ENCODE measurements at places on chromosomes 7 and 10.

DNA sequence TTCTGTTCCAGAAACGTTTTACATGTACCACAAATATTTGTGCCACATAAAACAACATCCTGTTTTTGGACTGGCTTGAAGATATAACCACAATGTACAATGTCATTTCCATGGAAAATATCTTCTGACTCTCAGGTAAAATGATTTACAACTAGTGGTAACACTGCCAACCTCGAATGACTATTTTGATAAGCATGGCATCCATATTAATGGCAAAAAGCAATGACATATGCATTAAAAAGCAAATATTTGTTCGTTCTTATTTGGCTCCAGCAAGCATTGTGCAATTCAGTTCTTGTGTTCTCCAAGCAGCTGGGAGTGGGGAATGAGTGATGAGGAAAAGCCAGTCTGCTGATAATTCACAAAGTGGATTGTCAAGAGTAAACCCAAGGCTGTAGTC lies 289.0 kb downstream of the PLXDC2 start:
- DNase-seq, result no peak

DNA sequence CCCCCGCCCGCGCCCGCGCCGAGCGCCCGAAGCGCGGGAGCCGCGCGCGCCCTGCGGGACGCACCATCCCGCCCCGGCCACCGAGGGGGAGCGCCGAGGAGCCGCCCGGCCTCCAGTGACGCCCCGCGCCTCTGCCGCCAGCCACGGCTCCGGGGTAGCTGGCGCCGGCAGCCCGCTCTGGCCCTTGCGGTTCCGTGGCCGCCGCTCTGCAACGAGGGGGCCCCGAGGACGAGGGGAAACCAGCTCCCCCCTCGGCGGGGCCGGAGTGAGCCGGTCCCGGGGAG lies at the start of gene PAXIP1:
Gene PAXIP1 (minus strand): TSS at position 33 of the 284 bp plus-strand sequence. CDS start 195 bp downstream, outside the sequence.
- no peak for DNase-seq

DNA sequence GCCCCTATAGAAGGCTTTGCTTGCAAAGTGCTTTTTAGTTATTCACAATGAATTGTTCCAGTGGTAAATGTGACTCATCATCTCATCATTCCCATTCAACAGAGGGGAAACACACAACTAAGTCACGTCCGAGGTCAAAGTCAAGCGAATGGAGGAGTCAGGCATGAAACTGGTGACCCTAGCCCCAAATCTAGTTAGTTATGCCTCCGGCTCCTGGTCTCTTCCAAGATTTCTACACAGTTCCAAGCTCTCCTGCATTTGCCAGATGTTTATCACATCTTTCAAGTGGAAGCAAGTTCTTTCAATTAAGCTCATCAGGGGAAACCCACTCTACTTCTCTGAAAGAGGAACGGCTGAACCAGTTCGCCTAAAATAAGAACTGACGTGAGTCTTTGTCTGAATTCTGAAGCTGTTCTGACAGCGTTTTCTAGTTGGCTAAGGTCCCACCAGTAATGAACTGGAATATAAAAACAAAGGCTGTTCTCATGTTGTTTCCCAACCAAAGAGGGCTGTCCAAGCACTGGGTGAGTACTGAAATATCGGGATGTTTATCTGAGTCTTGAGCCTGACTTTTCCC lies 140.9 kb upstream of the NRBF2 start:
- no peak for DNase-seq

DNA sequence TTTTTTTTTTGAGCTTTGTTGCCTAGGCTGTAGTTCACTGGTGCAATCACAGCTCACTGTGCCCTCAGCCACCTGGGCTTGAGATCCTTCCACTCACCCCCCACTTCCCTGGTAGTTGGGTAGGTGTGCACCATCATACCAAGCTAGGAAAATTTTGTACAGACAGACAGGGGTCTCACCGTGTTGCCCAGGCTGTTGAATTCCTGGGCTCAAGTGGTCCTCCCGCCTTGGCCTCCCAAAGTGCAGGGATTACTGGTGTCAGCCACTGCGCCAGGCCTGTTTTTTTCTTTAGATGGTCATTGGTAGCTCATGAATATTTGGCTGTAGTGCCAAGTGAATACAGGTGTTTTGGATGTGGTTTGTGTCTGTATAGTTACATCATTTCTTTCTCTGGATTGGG lies 7.5 kb downstream of the COMTD1 start:
- no peak for DNase-seq

- DNase-seq, result no peak
Observed at GRCh38 chr7:4204513-4205165, 477.5 kb upstream of the FOXK1 start.

DNA sequence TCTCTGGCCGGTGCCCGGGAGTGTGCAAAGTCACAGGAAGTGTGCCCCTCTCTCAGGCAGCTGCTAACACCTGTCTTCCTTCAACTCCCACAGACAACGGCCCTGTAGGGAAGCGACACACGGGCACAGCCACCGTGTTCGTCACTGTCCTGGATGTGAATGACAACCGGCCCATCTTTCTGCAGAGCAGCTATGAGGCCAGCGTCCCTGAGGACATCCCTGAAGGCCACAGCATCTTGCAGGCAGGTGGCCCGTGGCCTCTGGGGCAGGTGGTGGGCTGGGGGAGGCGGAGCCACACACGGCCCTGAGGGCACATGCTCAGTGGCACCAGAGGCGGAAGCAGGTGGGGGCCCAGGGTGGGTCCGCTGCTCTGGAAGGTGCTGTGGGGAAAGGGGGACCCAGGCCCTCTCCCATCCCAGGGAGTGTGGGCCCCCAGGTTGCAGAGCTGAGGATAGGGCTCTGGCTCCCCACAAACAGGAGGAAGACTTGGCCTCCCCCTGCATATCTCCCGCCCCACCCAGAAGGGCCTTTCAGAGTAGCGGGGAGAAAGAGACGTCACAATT lies 6.9 kb downstream of the C10orf105 start:
- no peak for DNase-seq

GRCh38 chr7:104852386-104852785 lies 161.6 kb upstream of the KMT2E start:
- no peak for DNase-seq

DNA sequence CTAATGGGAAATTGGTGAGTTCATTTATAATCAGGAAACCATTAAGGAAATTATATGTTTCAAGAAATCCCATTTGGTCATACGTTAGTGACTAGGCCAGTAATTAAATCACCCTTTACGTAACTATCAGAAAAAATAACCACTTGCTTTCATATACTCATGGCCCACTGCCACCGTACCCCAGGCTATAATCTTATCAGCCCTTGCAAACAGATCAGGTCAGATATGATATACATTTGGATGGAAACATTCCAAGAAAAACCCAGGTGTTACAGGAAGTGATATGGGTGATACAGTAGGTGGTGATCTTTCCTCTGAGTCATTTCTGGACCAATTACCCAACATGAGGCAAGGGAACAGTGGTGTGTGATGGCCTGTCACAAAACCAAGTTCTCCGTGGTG lies 481.0 kb upstream of the SEMA3A start:
- no peak for DNase-seq

GRCh38 chr7:137985253-137985896 lies 16.5 kb downstream of the CREB3L2 start:
- DNase-seq, result no peak

- DNase-seq, result no peak
Observed at GRCh38 chr10:129386415-129387257, 80.4 kb upstream of the MGMT start.

GRCh38 chr10:132461683-132462231 lies 64.8 kb downstream of the PWWP2B start:
- DNase-seq, result no peak

DNA sequence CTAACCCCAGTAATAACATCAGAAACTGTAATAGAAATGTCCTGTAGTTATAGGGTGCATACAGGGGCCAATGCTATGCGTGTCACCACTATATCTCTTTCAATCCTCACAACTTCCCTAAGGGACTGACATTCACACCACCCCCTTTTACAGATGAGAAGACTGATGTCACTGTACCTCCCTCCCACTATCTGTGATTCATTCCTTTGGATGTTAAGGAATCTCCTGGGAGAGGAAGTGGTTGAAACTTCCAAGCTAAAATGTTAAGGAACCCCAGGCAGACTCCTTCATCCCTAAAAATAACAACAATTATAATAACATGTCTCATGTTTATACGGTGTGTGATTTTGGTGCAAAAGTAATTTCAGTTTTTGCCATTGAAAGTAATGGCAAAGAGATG lies 5.4 kb downstream of the COL13A1 start:
- DNase-seq, result no peak

GRCh38 chr7:79515358-79515757 lies 61.9 kb upstream of the MAGI2 start:
- DNase-seq, result no peak

DNA sequence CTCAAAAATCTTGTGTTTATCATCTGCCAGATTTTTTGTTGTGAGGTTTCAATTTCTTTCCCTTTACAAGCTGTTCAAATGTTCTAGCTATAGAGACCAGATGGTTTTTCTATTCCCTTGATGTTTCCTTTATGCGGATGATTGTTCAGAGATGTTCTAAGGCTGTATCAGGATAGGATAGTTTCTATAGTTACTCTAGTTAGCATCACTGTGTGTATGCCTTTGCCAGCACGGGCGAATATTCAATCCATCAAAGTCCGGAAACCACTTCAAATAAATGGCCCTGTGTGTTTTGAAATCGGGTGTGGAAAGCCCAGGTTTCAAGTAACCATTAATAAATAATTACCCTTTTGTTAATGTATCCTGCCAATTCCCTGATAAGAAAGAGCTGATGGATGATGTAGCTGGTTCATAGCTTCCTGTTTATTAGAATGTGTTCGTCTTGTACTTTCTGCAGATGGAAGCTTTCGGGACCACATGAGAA lies 149.8 kb upstream of the PRKCQ start:
- no peak for DNase-seq

GRCh38 chr10:34646331-34646730 lies 168.8 kb downstream of the PARD3 start:
- no peak for DNase-seq

DNA sequence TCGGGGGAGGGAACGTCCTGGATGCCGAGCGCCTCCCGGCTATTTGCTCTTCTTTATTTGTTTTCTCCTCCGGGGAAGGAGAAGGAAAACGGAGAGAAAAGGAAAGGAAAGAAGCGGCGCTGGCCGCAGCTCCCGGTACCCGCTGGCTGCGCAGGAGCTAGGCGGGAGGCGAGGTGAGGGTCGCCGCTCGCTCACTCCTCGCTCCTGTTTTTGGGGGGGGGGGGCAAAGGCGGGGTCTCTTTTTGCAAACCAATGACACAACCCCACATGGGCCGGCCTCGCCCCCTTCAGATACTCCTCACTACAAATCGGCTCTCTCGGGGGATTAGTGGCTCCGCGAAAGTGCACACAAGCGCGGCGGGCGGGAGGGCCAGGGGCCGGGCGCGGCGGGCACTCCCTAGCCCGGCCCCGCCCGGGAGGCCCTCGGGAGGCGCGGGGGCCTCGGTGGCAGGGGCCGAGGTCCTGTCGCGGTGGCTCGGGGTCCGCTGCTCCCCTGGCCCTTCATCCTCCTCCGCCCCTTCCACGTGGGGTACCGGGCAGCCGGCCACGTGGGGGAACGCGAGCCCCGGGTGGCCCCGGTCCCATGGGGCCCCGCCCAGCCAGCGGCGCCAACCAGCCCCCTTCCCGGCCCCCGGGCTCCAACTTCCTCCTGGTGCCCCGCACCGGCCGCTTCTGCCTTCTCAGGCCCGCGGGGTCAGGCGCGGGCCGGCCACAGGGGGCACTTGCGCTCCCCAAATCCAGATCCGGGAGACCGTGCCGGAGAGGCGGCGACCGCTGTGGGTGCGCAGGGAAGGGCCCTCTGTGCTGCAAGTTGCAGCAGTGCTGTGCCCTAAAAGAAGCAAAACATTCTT lies 718 bp upstream of the CTBP2 start:
- DNase-seq, result no peak

DNA sequence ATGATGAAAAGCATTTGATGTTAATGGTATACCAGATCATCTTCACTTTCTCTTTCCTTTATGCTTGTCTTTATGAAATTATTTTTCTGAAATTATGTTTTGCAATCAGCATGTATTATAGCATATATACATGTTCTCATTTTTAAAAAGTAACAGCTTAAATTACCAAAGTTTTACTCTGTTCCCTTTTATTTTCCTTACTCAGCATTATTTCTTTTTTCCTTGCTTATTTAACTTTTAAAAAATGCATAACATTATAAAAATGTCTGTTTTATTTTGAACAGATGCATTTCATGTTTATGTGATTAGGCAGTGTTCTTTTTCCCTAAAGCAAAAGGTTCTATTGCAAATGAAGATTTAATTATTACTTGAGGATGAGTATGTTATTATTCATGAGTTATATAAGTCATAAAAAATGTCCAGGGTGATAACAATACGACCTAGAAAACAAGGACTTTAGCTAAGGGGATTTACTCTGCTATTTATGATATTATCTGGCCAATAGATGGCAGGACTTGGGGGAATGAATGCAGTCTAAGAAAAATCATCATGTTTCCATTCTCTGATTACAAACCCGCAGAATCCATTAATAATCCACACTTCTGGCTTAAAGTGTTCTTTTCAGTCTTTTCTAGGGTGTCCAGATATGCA lies 38.5 kb downstream of the CABCOCO1 start:
- no peak for DNase-seq

GRCh38 chr7:2979201-2979631 lies 64.5 kb downstream of the CARD11 start:
- no peak for DNase-seq

DNA sequence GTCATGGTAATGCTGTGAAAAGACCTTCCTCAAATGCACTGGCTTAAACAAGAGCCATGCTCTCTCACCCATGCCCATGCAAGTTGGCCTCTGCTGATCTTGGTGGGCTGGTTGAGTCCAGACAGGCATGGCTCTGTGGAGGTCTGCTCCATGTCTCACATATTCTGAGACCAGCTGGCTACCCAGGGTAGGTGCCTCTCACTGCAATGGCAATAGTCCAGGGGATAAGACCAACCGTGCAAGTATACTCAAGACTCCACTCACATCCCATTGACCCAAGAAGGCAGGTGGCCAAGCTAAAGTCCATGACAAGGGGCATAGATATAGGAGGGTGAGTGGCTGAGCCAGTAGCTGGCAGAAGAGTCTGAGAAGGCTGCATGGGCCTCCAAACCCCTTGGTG lies 14.2 kb upstream of the EBF3 start:
- no peak for DNase-seq

- DNase-seq, result no peak
Observed at GRCh38 chr7:73960548-73960947, 67.4 kb upstream of the ELN start.

GRCh38 chr7:4959893-4960292 lies 906 bp upstream of the MMD2 start:
- no peak for DNase-seq

GRCh38 chr10:269440-270074 lies 134.3 kb downstream of the ZMYND11 start:
- no peak for DNase-seq

GRCh38 chr10:101295261-101295660 lies 58.7 kb upstream of the BTRC start:
- DNase-seq, result no peak

All from HS-27A (cell line).